Renal pelvis (tissue), 12 donors: ENCODE measurements at places on chromosomes 1 and 21. TPM values are rescaled to one million over a fixed set of nuclear protein-coding genes. Genes with fewer than 3 reads are reported as not detected.

EXTL2 gene
- polyA plus RNA-seq: 64.3 TPM

DNA sequence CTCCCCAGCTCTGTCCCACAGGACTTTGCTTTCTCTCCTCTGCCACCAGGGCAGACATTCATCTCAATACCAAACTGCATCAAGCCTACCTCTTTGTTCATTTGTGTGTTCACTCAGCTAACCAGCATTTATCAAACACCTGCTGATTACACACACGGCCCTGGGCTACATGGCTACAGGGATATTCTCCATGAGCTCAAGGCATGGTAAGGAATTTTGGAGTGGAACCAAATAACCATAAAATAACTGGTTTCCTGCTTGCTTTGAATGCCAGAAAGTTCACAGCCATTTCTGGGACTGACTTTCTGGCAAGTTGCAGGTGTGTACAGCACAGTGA is 54.6 kb downstream of the LDLRAD2 start:
- DNase-seq: no peak

UMODL1 gene
- 0.21 TPM for polyA plus RNA-seq

DNA sequence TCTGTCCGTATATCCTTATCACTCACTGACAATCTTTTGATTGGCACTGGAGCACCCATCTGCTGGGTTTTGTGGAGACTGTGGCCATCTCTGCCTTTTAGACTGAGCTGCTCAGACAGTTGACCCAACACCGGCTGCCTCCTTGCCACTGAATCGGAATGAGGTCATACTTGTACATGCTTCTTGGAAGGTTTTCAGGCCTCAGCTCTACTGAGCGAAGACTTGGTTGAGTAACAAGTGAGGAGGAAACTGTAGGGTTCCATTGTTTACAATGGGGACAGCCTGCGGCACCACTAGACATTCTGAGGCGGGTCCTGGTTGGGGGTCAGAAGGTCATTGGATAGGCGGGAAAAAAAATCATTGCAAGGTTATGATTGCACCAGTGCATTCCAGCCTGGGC is 320.3 kb downstream of the KIF26B start:
- DNase-seq: no peak

DNA sequence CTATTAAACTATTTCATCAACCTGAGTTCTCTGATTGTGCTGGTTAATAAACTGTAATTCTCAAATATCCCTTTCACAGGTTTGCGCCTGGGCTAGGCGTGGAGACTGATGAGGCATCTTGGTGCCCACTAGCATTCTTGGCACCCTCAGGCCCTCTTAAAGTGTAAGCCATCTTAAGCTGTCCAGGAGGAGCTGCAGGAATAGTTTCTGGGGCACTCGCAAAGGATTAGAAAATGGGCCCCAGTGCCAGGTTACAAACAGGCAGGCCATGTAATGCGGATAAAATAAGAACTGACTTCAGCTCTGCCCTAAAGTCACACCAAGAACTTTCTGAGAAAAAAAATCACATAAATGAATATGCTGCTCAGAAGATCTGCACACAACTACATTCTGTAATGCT is 1.1 kb downstream of the CASQ2 start:
- no peak for DNase-seq

DNA sequence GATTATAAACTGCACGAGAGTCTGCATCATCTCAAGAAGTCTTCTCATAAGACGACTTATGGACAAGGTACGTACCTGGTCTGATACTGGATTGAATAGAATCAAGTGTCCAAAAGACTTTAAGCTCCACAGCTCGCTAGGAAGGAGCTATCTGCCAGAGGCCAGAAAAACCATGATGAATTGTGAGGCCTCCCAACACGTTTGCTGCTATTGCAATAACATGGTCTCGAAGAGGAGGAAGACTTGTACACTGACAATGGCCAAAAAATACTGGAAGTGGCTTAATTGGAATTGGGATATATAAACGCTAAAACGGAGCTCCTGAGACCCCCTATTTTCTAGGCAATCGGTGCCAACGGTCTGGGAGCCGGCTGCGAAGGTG is 534 bp downstream of the DNAJC28 start:
- DNase-seq: no peak

DNA sequence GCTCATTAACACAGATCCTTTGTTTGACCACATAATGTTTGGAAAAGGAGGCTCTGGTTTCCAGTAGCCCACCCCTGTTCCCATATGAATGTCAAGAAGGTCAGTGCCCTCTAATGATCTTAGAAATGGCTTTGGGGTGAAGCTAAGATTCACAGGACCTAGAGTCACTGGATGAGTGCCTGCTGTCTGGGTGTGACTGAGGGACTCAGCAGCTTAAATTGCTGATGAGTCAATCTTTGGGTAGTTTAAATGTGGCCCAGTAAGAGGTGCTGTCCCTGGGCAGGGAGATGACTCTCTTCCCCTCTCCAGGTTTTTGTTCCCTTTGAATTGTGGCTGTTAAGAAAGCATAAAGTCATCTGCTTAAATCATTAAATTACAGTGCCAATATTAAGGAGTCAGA is 50.6 kb downstream of the L1TD1 start:
- no peak for DNase-seq

DNA sequence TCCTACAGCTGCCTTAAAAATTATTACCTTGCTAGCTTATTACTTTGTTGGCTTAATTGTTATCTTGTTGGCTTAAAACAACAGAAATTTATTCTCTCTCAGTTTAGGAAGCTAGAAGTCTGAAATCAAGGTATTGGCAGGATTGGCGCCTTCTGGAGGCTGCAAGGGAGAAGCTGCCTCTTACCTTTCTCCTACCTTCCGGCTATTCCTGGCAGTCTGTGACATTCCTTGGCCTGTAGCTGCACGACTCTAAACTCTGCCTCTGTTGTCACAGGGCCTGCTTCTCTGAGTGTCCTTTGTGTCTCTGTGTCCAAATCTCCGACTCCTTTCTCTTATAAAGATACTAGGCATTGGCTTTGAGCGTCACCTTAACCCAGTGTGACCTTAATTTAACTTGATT is 579.9 kb upstream of the B3GALT2 start:
- no peak for DNase-seq

DNA sequence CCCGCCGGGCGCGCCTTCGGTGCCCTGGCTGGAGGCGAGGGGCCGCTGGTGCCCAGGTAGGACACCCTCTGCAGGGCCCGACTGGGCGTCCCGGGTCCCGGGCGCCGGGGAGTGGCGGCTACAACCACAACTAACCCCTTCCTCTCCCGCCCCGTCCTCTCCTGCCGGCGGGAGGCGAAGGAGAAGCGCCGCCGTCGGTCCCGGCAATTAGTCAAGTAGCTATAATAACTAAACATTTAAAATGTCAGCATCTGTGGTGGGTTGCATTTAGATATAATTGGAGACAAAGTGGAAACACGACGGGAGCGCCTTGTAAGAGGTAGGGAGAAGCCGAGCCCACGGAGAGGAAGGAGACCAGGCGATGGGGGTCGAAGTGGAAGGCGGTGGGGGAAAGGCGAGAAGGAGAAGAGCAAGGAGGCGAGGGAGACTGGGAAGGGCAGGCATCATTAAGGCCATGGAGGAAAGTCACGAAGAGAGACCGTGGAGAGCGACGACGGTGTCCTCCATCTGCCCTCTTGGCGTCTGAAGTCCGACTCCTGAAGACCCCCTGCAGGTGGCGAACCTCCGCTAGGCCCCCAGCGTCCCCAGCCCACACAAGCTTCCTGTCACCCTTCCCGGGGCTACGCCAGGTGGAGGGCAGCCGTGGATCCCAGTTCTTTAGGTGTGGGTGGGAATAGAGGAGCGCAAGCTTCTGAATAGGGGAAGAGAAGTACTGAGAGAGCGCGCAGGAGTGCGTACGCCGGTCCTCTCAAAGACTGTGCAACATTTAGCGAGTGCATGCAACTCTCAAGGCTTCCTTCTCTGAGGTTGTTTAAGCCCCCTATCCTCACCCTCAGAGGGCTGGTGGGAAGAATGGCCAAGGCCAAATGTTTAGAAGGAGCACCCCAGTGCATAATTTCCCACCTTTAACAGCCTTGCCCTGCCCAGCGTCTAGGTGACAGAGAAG is 1.6 kb downstream of the CNIH3 start:
- DNase-seq: no peak

- DNase-seq: no peak
Measured at GRCh38 chr1:152996633-152997400, 4.7 kb upstream of the SPRR3 start.

DNA sequence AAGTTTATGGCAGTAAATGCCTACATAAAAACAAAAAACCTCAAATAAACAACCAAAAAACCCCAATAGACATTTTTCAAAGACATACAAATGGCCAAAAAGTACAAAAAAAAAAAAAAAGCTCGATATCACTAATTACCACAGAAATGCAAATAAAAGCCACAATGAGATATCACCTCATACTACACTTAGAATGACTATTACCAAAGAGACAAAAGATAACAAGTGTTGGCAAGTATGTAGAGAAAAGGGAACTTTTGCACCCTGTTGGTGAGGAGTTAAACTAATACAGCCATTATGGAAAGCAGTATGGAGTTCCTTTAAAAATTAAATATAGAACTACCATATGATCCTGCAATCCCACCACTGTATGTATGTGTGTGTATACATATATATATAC is 21.1 kb downstream of the SLC25A24 start:
- DNase-seq: no peak

LCK gene
- polyA plus RNA-seq: 5.0 TPM

DFFA gene
- polyA plus RNA-seq: 43.9 TPM

DNA sequence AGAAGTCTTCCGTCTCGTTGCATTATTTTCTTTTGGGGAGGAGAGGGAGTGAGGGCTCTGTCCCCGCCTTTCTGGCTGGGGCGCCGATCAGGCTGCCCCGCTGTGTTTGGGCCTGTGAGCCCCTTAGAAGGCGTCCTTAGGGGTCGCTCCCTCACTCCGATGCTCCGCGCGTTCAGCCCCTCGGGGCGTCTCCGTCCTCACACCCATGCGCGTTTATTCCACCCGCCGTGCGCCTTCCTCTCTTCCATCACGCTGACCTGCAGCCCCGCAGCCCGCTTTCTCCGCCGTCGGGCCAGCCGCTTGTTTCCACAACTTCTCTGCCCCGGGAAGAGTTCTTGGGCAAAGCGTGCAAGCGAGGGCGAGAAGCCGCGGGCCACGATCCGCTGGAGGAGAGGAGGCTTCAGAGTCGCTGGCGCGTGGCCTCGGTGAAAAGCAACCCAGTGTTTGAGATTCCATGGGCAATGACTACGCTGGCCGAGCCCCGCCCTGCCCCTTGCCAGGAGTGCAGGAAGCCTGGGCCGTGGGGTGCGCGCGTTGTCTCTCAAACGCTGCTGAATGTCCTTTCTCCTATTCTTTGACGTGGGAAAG is 27.7 kb downstream of the TRIM11 start:
- no peak for DNase-seq

- no peak for DNase-seq
Measured at GRCh38 chr1:224739997-224740684, 124.0 kb downstream of the CNIH3 start.

- no peak for DNase-seq
Measured at GRCh38 chr1:12504601-12505000, 113.4 kb downstream of the DHRS3 start.

DNA sequence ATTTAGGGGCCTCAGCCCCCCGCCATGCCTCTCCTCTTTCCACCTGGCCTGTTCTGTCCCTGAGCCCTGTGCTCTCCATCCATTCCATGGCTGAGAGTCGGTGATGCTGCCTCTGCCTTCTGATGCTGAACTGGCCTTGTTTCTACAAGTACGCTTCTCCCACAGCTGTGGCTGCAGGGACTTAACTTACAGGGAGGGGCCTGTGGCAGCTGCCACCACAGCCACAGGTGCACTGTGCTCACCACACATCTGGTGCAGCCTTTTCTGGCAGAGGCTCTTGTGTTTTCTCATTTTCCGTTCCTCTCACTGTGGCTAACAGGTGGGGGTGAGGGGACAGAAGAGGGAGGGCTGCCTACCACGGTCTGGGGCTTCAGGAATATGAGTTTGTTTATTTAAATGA is 4.2 kb downstream of the FMO1 start:
- no peak for DNase-seq

GRCh38 chr1:41412748-41413147 is 51.5 kb downstream of the FOXO6 start:
- DNase-seq: no peak

DNA sequence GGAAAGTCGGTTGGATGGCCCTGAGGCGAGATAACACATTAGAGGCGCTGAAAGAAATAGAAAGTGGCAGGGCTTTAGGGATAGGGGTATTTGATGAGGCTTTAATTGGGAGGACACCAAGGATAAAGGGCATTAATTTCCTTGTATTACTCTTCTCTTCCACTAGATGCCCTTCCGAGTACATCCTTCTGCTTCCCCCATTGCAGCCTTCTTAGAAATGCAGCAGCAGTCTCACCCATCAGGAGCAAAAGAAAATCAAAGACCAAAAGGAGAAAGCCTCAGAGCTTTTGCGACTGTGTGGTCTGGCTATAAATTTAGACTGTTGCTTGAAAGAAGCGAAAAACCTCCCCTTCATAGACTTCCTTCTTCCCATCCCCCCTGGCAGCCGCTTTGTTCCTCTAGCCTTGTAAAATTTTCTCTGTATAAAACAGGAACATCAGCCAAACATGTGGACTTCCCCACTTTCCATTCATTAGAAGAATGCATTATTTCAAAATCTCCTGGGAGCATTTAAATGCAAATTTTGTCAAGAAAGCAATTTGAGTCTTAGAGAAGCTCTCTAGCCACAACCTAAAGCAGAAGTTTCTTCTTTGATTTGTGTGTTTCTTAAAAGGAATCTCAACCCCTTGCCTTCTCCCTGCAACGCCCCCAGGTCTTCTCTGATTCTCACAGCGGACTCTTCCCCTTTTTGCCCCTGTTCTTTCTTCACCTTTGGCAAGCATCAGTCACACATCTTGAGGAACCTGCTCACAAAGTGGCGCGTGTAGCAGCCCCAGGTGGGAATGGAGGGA is 76.6 kb downstream of the NDUFS5 start:
- DNase-seq: peak; percentile 82

DNA sequence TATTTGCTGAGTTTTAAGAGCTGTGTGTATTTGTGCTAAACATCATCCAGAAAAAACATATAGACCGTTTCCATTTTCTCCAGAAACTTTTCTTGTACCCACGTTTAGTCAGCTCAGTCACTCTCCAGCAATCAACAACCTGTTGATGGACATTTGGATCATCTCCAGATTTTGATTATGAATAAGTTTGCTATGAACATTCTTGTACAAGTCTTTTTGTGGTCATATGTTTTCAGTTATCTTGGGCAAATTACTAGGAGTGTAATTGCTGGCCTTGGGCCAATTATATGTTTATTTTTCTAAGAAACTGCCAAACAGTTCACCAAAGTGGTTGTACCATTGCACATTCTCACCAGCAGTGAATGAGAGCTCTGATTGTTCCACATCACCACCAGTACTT is 221.8 kb downstream of the CENPF start:
- DNase-seq: no peak

- DNase-seq: no peak
Measured at GRCh38 chr21:42062236-42063022, 8.7 kb upstream of the UMODL1 start.
